ENCODE measurements at places on chromosomes 2 and 18. TPM values are rescaled to one million over a fixed set of nuclear protein-coding genes. Genes with fewer than 3 reads are reported as not detected.

TM4SF20 gene
- total RNA-seq = 0.23 TPM

CXCR1 gene
- total RNA-seq = not detected

ANTXR1 gene
- total RNA-seq = 90.3 TPM

TPO gene
- total RNA-seq = not detected

CCT4 gene
- 94.2 TPM for total RNA-seq

RAMP1 gene
- total RNA-seq = 1.6 TPM

STAM2 gene
- total RNA-seq = 29.0 TPM

RTP5 gene
- not detected for total RNA-seq

PTMA gene
- 615 TPM for total RNA-seq

ARHGEF4 gene
- total RNA-seq = 0.90 TPM

CIB4 gene
- total RNA-seq = not detected
